Thymus (tissue), 14 donors: ENCODE measurements at places on chromosomes 5 and 9. TPM values are rescaled to one million over a fixed set of nuclear protein-coding genes. Genes with fewer than 3 reads are reported as not detected.

DEPDC1B gene
- 4.9 TPM for polyA plus RNA-seq

ANKRD55 gene
- 6.7 TPM for polyA plus RNA-seq

STKLD1 gene
- polyA plus RNA-seq: 1.5 TPM

ESM1 gene
- 0.62 TPM for polyA plus RNA-seq

NEUROG1 gene
- polyA plus RNA-seq: 0.32 TPM

LEAP2 gene
- 4.4 TPM for polyA plus RNA-seq

SMIM33 gene
- polyA plus RNA-seq: 0.05 TPM

SYK gene
- 22.2 TPM for polyA plus RNA-seq
